ENCODE measurements at places on chromosomes 1 and 21. TPM values are rescaled to one million over a fixed set of nuclear protein-coding genes. Genes with fewer than 3 reads are reported as not detected.

Gene ORC1
- 37.3 TPM for total RNA-seq

Gene SH3BGR
- 8.3 TPM for total RNA-seq

Gene SPATA17
- 0.03 TPM for total RNA-seq

Gene PGLYRP4
- not detected for total RNA-seq

Gene TAS1R1
- 0.20 TPM for total RNA-seq

Gene KCTD3
- total RNA-seq = 65.6 TPM

Gene KRTAP19-3
- not detected for total RNA-seq

DNA sequence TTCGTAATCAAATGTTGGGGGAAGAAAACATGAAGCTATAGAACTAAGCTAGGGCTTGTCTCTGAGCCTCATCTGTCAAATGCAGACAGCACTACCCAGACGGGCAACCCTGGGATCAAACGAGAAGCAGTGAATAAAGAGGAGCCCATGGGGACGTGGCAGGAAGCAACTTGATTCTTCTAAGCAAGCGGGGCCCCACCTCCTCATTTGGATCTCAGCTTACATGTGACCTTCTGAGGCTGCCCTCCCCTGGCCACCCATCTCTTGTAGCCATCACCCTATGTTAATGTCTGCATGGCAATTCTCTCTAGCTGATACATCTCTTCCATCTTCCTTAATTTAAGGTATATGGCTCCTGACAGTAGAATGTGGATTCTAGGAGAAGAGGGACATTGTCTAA is 171.3 kb downstream of the IGSF21 start:
- no peaks in the 10 kb centered on the region for H3K36me3 ChIP-seq
- H3K4me1 ChIP-seq = no peaks in the 10 kb centered on the region
- no peak overlapping the region for H3K27ac ChIP-seq
- no peak for DNase-seq
- peaks cover 6% of the 10 kb centered on the region for H3K27me3 ChIP-seq

GRCh38 chr1:167620002-167620401 is 10.0 kb upstream of the RCSD1 start:
- DNase-seq = no peak
- H3K27me3 ChIP-seq = no peaks in the 10 kb centered on the region
- no peak overlapping the region for H3K4me3 ChIP-seq
- H3K4me1 ChIP-seq = peaks cover 4% of the 10 kb centered on the region

DNA sequence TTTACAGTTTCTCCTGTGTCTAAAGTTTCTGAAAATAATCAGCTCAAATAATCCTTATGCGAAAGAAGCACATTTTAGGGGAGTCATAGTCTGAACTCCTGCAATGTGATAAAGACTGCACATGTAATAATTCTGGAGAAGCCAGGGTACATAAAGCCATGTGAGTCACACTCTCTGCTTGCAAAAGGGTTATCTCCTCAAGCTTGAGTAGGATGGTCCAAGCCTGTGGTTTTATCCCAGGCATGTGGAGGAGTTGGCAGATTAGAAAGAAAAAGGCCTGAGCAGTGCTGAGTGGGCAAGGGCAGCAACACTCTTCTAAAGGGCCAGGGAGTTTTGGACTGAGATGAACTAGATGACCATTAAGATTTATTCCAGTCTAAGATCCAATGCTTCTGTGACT is 220.4 kb downstream of the RHOU start:
- H3K4me3 ChIP-seq = no peak overlapping the region
- H3K27ac ChIP-seq = no peak overlapping the region
- H3K4me1 ChIP-seq = no peaks in the 10 kb centered on the region
- DNase-seq = no peak

- no peak overlapping the region for H3K27ac ChIP-seq
- no peak overlapping the region for H3K4me3 ChIP-seq
- no peak for DNase-seq
- peaks cover 42% of the 10 kb centered on the region for H3K36me3 ChIP-seq
- no peaks in the 10 kb centered on the region for H3K4me1 ChIP-seq
Measured at GRCh38 chr21:28937737-28938136, 54.9 kb downstream of the LTN1 start.

- H3K27me3 ChIP-seq = peaks cover 23% of the 10 kb centered on the region
- DNase-seq = no peak
Measured at GRCh38 chr1:4796161-4797015, 142.0 kb downstream of the AJAP1 start.

DNA sequence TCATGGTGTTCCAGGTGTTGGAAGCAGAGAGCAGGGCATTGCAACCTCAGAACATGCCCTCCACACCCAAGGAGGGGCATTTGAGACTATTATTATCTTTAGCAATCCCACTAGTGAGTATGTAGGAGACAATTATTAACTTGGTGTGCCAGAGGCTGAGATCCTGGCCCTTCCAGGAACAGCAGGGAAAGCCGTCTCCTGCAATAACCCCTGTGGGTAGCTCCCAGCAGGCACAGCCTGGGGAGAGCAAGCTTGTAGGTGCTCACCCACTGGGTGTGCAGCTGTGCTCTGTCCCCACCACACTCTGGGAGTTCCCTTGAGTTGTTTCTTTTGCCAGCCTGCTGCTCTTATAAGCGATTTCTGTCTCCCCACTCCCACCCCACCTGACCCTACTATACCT is 10.3 kb downstream of the CFAP107 start:
- no peak for DNase-seq
- no peak overlapping the region for H3K27ac ChIP-seq
- H3K4me3 ChIP-seq = no peak overlapping the region
- H3K36me3 ChIP-seq = no peaks in the 10 kb centered on the region

DNA sequence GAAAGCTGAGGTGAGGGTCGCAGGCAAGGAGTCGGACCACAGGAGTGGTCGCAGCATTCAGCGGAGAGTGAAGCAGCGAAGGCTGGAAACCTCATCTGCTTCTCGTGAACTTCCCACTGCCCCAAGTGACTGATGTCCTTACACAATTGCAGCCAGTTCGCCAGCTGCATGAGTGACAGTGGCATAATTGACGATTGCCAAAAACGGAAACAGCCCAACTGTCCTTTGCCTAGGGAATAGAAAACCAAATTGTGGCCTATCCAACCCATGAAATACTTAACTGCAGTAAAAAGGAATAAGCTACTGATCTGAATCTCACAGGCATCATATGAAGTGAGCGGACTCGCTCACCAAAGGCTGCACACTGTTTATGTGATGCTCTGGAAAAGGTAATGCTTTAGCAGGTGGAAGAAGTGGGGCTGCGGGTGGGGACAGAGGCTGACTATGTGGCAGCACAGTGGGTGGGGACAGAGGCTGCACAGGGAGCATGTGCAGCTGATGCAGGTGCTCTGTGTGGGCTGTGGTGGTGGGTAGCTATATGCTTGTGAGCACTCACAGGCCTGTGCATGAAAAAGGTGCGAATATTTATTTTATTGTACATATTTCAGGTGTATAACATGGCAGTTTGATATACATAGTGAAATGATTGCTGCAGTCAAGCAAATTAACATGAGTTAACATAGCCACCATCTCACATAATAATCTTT is 4.2 kb upstream of the NLRP3 start:
- H3K36me3 ChIP-seq = no peaks in the 10 kb centered on the region
- no peaks in the 10 kb centered on the region for H3K4me1 ChIP-seq
- H3K27me3 ChIP-seq = no peaks in the 10 kb centered on the region
- H3K27ac ChIP-seq = no peak overlapping the region
- no peak overlapping the region for H3K4me3 ChIP-seq
- no peak for DNase-seq

- no peaks in the 10 kb centered on the region for H3K36me3 ChIP-seq
- H3K27ac ChIP-seq = peak overlapping the region; percentile 95
- no peaks in the 10 kb centered on the region for H3K27me3 ChIP-seq
- no peak for DNase-seq
- H3K4me3 ChIP-seq = peak overlapping the region; percentile 72
Measured at GRCh38 chr1:221743416-221744208, 1.7 kb upstream of the DUSP10 start.

DNA sequence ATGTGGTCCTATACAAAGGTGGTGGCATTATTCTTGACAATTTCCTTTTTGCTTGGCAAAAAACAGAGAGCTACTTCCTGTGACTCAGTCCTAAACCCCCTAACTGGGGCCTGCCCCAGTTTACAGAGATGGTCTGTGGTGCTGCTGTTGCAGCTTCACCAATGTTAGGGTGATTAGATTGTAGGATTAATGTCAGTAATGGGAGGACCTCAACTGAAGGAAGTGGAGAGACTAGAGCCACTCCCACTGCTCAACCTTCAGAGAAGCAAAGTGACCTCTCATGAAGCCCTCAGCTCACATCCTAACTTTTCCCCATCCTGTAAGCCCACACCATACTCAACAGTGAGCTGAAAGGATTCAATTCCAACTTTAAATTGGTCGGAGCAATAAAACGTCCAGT is 3.6 kb downstream of the S100A6 start:
- H3K4me1 ChIP-seq = peaks cover 35% of the 10 kb centered on the region
- no peaks in the 10 kb centered on the region for H3K36me3 ChIP-seq
- DNase-seq = no peak
- H3K27me3 ChIP-seq = no peaks in the 10 kb centered on the region
- no peak overlapping the region for H3K4me3 ChIP-seq

GRCh38 chr1:203743091-203743571 is 21.9 kb upstream of the LAX1 start:
- peaks cover 10% of the 10 kb centered on the region for H3K4me1 ChIP-seq
- no peaks in the 10 kb centered on the region for H3K27me3 ChIP-seq
- no peak for DNase-seq
- no peak overlapping the region for H3K4me3 ChIP-seq

GRCh38 chr1:201599548-201599947 is 60.6 kb downstream of the NAV1 start:
- no peak overlapping the region for H3K4me3 ChIP-seq
- no peak for DNase-seq
- H3K27ac ChIP-seq = no peak overlapping the region

GRCh38 chr1:226882631-226883409 is 12.4 kb downstream of the PSEN2 start:
- no peak overlapping the region for H3K4me3 ChIP-seq
- H3K36me3 ChIP-seq = peaks cover 70% of the 10 kb centered on the region
- no peak overlapping the region for H3K27ac ChIP-seq
- DNase-seq = no peak
- H3K27me3 ChIP-seq = no peaks in the 10 kb centered on the region
- H3K4me1 ChIP-seq = peaks cover 15% of the 10 kb centered on the region

- H3K36me3 ChIP-seq = no peaks in the 10 kb centered on the region
- no peak for DNase-seq
- peaks cover 44% of the 10 kb centered on the region for H3K4me1 ChIP-seq
- no peaks in the 10 kb centered on the region for H3K27me3 ChIP-seq
- H3K4me3 ChIP-seq = no peak overlapping the region
- H3K27ac ChIP-seq = no peak overlapping the region
Measured at GRCh38 chr21:35254006-35254764, 205.1 kb upstream of the RUNX1 start.

DNA sequence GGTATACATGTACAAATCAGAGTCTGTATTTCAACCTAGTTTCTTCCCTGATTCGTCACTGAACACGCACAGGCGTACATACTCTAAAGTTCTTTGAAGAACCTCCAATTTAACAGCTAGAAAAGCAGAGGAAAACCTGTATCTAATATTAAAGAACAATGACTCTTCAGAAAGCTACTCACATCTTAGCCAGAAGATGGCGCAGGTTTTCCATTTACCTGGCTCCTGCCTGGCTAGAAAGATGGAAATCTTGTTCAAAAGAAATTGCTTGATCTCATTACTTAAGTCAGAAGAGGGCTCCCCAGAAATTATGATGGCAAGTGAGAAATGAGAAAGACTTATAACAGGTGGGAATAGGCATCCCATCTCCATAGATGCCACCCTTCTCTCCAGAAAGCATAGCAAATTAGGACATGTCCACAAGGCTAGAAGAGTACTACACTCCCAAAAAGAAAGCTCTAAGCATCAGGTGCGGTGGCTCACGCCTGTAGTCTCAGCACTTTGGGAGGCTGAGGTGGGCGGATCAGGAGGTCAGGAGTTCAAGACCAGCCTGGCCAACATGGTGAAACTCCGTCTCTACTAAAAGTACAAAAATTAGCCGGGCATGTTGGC is 19.0 kb upstream of the L1TD1 start:
- H3K36me3 ChIP-seq = no peaks in the 10 kb centered on the region
- H3K27me3 ChIP-seq = no peaks in the 10 kb centered on the region

DNA sequence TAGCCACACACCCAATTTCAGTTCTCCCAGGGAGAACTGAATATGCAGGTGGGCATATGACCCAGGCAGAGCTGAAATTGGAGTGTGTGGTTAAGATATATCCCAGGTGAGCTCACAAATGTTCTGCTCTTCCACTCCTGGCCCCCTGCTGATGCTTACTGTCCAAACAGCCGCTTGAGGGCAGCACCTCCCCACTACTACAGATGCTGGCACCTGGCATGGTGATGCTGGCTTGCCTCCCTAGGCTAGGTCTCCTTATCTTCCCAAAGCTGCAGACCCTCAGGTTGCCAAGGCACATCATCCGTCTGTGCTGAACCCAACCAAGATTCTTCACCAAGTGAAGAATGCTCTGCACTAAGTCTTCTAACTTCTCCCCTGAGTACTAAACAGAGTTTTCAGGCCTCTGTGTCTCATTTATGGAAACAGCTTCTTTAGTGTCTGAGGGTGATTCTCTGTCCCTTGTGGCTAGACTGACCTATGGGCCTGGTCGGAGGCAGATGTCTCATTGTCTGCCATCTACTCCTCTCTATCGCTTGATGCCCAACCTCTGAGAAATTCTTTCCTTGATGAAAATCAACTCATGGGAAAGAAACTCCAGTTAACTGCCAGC is 27.2 kb downstream of the XCL1 start:
- DNase-seq = peak; percentile 68
- no peaks in the 10 kb centered on the region for H3K27me3 ChIP-seq
- H3K4me1 ChIP-seq = no peaks in the 10 kb centered on the region

GRCh38 chr1:87089823-87090222 is 175.4 kb downstream of the HS2ST1 start:
- no peak for DNase-seq
- H3K27ac ChIP-seq = no peak overlapping the region
- H3K4me3 ChIP-seq = no peak overlapping the region
- H3K36me3 ChIP-seq = no peaks in the 10 kb centered on the region
- H3K4me1 ChIP-seq = no peaks in the 10 kb centered on the region

All from SJCRH30 (cell line).